Ureter (tissue), 1 donor: ENCODE measurements at places on chromosomes 4 and X. TPM values are rescaled to one million over a fixed set of nuclear protein-coding genes. Genes with fewer than 3 reads are reported as not detected.

DNA sequence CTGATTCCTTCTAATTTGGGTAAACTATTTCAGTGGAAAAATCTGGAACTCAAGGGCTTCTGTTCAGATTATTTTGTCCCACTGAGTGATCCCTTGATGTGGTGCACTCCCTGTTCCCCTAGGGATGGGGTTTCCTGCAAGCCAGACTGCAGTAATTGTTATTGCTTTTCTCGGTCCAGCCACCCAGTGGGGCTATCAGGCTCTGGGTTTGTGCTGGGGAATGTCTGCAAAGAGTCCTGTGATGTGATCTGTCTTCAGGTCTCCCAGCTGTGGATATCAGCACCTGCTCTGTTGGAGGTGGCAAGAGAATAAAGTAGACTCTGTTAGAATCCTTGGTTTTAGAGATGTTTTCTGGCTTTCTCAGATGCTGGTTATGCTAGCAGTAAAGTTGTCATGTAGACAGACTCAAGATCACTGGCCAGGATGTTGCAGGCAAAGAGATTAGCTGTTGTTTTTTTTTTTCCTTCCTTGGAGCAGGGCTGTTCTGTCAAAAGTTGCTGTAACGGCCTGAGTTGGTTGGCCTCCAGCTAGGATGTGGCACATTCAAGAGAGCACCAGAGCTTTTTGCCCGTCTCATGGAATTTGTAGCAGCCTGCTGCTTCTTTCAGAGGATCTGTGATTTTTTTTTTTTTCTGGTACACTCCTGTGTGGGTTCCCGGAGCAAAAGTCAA, 1314.0 kb downstream of the PCDH19 start:
- no peak for DNase-seq

- DNase-seq, result no peak
Measured at GRCh38 chr4:173214661-173215060, 46.0 kb downstream of the GALNT7 start.

GRCh38 chr4:75741027-75741426, 16.6 kb downstream of the USO1 start:
- no peak for DNase-seq

ARHGAP36 gene
- not detected for total RNA-seq

PDE5A gene
- 74.4 TPM for total RNA-seq

DNA sequence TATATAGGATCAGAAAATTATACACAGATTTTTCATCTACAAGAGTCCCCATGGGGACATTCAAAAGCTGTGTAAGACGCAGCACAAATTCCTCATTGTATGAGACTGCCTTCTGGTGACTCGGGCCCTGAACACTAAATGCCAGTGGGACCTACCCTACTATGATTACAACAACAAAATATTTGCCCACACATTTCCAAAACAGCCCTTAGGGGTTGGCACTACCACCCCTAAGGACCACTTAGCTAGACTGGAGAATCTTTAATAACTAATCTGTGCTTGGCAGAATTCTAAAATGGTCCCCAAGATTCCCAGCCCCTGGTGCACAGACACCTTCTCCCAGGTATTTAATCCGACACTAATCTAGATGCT, 29.1 kb downstream of the UCHL1 start:
- no peak for DNase-seq

DNA sequence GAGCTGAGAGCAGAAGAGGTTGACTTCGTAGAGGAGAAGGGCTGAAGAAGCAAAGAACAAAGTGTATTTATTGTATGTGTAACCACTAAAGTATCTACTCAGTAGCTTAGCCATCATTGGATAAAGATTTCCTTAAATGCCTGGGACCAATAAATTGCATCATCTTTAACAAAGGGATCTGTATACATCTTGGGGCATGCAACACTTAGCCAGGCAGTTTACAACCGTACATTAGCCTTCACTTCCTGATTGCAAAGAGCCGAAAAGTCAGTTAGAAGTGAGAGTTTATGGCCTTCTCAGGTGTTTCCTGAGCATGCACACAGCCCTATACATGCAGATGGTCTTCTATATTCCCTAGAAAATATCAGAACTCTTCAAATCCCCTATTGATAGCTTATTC, 68.0 kb upstream of the MAGED1 start:
- no peak for DNase-seq
